ENCODE measurements at places on chromosomes 4 and X.

DNA sequence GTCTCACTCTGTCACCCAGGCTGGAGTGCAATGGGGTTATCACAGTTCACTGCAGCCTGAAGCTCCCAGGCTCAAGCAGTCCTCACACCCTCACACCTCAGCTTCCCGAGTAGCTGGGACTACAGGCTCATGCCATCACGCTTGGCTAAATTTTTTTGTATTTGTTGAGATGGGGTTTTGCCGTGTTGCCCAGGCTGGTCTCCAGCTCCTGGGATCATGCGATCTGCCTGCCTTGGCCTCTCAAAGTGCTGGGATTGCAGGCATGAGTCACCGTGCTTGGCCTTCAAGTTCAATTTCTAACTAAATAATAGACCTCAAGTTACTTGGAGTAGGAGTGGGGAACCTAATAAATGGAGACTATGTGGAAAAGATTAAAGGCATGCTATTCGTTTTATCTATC, 48.9 kb downstream of the MND1 start:
- no peak for DNase-seq

DNA sequence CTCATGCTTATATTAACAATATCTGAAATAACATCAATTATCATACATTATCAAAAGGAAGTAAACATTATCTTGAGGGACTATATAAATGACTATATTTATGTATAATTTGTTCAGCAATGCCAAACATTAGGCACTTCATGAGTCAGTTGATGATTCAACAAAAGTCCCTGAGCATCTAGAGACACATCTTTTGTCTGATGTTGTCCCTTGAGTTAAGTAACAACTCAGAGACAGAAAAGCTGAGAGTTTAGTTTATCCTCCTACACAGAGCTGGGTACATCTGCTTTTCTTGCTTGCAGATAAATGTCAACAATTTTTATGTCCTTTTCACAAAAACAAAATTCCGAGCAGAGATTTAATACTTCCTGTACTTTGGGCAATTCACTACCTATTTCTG, 311.1 kb downstream of the INPP4B start:
- no peak for DNase-seq

DNA sequence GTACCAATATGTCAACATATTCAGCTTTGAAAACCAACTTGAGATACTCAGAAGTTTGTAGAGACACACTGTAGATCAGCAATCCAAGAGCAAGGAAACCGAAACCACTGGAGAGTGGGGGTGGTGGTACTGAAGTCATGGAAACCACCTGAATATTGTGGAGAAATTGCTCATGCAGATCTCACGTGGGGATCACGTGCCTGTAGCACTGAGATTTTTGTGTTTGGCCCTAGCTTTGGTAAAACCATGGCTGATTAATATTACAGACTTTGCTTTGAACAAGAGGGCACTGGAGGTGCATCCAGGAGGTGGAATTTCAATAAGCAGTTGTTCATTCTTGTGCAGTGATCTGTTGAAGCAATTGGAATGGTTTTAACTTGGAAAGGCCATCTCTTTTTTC, 47.2 kb downstream of the GBA3 start:
- DNase-seq: no peak

- no peak for DNase-seq
Measured at GRCh38 chrX:6440648-6441047, 94.3 kb downstream of the VCX3A start.

DNA sequence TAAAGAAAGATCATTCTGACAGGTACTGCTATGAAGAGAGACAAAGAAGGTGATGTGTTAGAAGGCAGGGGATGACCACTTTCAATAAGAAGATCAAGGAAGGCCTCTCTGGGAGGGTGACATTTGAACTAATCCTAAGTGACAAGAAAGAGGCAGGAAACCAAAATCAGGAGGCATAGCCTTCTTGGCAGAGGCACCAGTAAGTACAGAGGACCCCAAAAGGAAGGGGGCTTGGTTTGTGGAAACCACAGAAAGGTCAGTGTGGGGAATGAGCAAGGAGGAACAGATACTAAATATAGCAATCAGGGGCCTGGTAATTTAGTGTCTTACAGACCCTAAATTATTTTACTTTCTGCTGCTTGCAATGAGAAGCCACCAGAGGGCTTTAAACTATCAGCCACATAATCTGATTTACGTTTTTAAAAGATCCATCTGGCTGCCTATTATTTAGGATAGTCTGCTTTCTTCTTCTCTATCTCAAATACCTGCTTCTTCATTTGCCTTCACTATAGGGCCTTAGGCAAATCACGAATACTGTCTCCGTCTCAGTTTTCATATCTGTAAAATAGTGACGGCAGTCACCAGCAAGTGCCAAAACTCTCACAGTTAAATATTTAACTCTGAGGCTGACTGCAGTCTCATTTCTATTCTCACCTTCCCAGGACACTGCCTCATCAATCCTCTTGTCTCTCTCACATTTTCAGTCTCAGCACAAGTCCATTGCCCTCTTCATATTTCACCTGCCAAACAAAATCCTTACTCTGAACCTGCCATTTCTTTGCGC, 16.7 kb downstream of the NR3C2 start:
- no peak for DNase-seq

DNA sequence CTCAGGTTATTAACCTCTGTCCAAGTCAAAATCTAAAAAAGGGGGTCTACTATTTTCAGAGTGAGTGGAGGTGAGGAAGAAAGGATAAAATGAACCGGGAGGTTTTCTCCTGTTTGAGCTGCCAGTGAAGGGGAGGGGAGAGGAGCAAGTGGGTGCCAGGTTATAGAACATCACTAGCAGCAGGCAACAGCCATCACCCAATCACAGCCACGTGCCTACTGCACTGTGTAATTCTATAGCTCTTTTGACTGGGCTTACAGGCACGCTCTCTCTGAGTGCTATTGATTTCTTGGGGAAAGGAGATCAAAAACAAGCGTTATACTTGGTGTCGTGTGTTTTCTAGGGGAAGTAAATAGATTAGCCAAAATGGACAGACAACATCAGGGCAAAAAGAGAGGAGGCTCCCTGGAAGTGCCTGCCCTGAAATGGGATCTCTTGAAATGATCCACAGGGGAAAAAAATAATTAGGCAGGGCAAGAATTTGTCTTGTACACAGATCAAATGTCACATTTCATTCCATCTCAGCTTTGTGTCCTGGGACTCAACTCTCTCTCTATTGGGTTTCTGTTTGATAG, 300.5 kb upstream of the LCORL start:
- no peak for DNase-seq

- no peak for DNase-seq
Measured at GRCh38 chrX:12961196-12961718, 13.7 kb upstream of the TMSB4X start.

- no peak for DNase-seq
Measured at GRCh38 chrX:99795495-99795894, 614.6 kb downstream of the PCDH19 start.

- DNase-seq: no peak
Measured at GRCh38 chr4:3530051-3530450, 2.2 kb downstream of the LRPAP1 start.

GRCh38 chr4:94743838-94744237, 13.9 kb upstream of the BMPR1B start:
- DNase-seq: no peak

GRCh38 chrX:54049801-54050200, 5.5 kb upstream of the PHF8 start:
- no peak for DNase-seq
